ENCODE measurements at places on chromosomes 7 and 10.

DNA sequence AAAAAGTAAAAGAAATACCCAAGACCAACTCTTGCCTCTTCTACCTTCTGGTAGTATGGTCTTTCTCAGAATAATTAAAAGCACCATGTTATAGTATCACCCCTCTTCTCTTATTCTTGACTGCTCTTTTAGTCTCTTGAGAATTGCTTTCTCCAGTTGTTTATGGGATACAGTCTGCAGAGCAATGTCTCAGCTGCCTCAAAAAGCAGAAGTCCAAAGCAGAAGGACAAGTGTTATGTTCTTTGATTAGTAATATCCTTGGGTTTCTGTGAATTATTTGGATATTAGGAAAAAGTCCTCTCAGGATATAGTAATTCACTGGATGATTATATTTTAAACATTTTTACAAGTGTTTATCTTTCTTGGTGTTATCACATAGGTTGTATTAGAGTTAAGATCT, 7.4 kb downstream of the TAS2R41 start:
- DNase-seq = no peak

DNA sequence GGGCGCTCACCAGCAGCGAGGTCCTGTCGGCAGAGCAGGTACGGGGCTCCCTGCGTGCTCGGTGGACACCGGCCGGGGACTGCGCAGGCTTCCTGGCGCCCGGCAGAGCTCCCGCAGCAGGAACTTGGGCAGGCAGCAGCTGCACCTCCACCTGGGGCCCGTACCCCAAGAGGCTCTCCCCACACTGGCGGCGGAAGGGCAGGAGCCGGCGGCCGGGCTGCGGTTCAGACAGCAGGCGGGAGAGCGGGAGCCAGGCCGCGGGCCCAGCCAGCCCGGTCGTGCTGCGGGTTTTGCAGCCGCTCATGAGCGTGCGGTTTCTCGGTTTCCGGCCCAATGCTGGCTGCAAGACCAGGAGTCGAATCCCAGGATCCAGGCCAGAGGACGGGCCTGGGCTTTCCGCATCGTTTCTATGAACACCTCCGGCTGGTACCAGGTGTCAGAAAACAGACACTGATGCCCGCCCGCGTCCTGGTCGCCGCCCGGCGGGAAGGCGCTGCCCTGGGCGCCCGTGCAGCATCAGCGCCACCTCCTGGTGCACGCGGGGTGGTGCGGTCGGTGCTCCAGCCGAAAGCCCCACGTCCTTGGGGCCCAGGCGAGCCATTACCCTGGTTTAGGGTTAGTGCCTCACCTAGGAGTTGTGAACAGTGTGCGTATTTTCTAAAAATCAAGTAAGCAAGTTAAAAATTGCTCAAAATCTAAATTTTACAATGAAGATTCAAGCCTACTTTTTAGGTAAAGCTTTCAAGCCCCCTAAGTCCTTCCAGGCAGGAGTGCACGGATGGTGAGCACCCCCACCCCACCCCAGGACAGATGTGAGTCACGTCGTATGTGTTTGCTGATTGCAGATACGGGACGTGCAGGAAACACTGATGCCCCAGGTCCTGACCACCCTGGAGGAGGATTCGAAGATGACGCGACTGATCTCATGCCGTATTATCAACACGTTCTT, 47.4 kb upstream of the PRKAR1B start:
- peak; percentile 51 for DNase-seq

DNA sequence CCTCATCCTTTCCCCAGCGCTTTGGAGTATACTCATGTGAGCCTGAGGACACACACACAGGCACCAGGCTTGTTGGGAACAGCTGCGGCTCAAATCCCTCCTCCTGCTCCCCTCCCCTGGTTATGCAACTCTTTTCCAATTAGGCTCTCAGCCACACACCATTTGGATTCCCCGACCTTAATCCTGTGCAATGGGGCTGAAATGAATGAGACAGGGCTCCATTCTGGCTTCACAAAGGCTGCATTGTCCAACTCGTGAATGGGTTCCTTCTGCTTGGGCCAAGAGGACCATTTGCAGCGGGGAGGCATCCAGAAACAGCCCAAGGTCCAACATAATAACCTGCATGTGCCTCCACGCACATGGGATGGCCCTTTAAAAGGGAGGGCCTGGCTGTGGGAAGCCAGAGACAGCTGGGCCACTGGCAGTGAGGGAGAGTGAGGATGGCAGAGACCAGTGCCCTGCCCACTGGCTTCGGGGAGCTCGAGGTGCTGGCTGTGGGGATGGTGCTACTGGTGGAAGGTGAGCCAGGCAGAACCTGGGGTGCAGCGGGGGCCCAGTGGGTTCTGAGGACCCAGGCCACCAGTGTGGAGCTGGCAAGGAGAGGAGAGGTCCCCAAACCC, at the start of gene RGR:
Gene RGR, plus strand, starts transcription at position 403 of the 620 bp plus-strand sequence. Its CDS starts 38 bp downstream, at position 441.
- no peak for DNase-seq

DNA sequence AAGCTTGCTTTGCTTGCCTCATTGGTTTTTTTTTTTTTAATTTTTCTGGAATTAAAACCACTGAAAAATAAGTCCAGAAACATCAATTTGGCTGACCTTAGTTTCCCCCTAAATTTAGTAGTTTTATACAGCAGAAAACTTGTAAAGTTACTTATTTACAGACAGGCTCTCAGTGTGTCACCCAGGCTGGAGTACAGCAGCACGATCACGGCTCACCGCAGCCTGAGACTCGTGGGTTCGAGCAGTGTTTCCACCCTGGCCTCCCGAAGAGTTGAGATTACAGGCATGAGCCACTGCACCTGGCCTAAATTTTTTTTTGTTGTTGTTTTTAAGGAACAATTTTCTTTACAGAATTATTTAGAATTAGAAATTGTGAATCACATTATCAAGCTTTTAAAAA, 250.5 kb downstream of the SDK1 start:
- DNase-seq = no peak

- no peak for DNase-seq
Observed at GRCh38 chr10:117074621-117075020, 63.4 kb downstream of the VAX1 start.
